Left lung (tissue), 14 donors: ENCODE measurements at places on chromosomes 1 and 21. TPM values are rescaled to one million over a fixed set of nuclear protein-coding genes. Genes with fewer than 3 reads are reported as not detected.

The PLA2G2D gene
- 0.11 TPM for polyA plus RNA-seq

The PLD5 gene
- 0.24 TPM for polyA plus RNA-seq

The MYCBP gene
- polyA plus RNA-seq, result 20.6 TPM

The KCNJ9 gene
- 0.04 TPM for polyA plus RNA-seq

The OPTC gene
- not detected for polyA plus RNA-seq

The SOX13 gene
- 62.8 TPM for polyA plus RNA-seq

The GPR52 gene
- not detected for polyA plus RNA-seq

The HNRNPR gene
- polyA plus RNA-seq, result 277 TPM

The ADAM30 gene
- polyA plus RNA-seq, result not detected

The ZBTB37 gene
- polyA plus RNA-seq, result 12.5 TPM

The KIF17 gene
- 5.3 TPM for polyA plus RNA-seq

The LCE1B gene
- polyA plus RNA-seq, result not detected

The RGS8 gene
- not detected for polyA plus RNA-seq

The CLEC20A gene
- polyA plus RNA-seq, result 0.43 TPM

DNA sequence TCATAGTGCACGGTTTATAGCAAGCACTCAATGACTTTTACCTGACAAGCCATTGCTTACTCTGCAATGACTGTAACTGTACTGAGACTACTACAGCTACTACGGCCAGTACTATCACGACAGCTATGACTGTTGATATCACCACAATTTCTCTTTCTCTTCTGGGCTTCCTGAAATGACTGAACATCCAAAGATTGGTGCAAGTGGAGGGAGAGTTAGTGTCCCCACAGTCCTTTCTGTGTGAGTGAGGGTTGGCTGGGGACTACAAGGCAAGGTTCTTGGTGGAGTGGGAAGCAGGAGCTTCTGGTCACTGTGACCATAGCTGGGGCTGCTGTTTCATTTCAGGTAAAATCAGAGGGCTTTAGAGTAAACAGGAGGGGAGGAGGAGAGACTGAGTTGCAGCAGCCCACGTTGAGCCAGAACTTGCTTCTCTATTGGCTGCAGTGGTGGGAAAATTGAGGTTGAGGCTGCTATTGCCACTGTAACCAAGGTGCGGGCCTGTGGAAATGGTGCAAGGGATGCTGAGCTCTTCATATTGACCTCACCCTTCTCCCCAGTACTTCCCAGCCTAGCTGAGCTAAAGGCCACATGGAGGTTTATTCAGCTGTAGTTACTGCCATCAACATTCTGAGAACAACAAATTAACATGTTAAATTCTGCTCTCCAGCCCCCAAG lies 14.1 kb upstream of the IL10 start:
- DNase-seq, result no peak

- DNase-seq, result no peak
Observed at GRCh38 chr1:42786097-42786496, 1.3 kb downstream of the TMEM269 start.

- no peak for DNase-seq
Observed at GRCh38 chr1:44594353-44594752, 79.9 kb downstream of the TMEM53 start.

DNA sequence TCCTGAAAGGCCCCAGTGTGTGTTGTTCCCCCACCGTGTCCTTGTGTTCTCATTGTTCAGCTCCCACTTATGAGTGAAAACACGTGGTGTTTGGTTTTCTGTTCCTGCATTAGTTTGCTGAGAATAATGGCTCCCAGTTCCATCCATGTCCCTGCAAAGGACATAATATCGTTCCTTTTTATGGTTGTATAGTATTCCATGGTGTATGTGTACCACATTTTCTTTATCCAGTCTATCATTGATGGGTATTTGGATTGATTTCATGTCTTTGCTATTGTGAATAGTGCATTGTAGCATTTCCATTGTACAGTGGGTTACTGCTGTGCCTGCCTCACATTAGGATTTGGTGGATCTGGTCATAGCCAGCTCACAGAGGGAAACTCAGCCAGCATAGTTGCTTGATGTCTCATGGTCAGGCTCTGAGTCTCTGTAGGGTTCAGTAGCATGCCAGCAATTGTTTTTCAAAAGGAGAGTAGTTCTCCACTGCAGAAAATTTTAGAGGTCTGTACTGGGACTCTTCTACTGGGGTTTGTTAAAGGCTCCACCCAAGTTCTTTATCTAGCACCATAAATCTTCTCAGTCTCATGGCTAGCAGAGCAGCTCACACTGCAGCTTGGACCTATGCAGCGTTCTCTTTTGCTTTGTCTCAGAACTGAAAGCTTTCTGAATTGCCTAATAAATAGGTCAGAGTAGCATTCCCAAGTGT lies 41.0 kb downstream of the RUNX3 start:
- DNase-seq, result peak; percentile 17

- peak; percentile 34 for DNase-seq
Observed at GRCh38 chr21:17610911-17611310, 1.8 kb downstream of the BTG3 start.

DNA sequence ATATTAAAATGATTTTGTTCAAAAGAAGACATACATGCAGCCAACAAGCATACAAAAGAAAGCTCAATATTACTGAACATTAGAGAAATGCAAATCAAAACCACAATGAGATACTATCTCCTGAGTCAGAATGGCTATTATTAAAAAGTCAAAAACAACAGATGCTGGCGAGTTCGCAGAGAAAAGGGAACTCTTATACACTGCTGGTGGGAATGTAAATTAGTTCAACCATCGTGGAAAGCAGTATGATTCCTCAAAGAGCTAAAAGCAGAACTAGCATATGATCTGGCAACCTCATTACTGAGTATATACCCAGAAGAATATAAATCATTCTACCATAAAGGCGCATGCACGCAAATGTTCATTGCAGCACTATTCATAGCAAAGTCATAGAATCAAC lies 126.0 kb upstream of the HMCN1 start:
- no peak for DNase-seq

DNA sequence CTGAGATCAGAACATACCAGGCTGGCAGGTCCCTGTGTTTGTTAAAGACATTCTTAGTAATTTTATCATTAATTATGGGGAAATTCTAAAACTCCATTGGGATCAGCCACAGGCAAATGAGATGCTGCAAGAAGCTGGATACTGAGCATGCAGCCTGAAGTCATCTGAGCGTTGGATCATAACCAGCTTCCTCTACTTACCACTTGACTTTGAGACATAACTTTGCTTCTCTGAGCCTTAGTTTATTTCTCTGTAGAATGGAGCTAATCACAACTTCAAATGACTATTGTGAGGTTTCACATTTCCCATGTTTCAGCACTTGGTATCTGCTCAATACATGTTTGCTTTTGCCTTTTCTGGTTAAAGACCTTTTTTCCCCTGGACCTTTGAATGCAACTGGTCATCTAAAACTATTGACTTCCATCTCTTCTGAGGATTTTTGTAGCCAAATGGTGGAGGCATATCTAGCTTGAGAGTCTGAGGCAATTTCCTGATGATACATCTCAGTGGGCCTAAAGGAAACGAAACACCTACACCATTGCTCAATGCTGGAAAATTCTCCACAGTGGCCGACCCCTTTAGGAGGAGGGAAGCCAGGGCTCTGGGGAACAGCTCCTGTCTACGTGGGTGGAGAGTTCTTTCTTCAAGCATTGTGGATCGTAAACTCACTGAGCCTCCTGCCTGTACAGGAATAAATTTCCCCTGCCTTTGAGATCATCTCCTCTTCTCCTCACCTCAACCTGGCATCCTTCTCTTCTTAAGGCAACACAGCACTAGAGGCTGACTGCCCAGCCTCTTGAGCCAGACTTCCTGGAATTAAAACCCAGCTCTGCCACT lies 109.1 kb upstream of the HOOK1 start:
- no peak for DNase-seq

GRCh38 chr1:176206006-176206960 lies 803 bp downstream of the COP1 start:
- DNase-seq, result peak; percentile 45

DNA sequence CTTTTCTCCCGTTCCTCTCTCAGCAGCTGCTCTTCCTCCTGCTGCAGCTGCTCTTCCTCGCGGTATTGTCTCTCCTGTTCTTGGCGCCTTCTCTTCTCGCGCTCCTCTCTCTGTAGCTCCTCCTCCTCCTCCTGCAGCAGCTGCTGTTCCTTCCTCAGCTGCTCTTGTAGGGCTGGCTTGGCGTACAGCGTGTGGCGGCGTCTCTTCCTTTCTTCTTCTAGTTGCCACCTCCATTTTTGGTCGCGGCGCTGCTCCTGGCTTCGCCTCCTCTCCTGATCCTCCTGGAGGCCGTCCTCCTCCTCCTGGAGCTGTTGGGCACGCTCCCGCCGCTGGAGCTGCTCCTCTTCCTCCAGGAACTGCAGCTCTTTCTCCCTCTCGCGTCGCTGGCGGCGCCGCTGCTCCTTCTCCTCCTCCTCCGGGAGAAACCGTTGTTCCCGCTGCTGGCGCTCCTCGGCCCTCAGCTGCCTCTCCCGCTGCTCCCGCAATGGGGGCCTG lies 4.8 kb downstream of the TCHH start:
- no peak for DNase-seq
